ENCODE measurements at places on chromosomes 6 and 20.

DNA sequence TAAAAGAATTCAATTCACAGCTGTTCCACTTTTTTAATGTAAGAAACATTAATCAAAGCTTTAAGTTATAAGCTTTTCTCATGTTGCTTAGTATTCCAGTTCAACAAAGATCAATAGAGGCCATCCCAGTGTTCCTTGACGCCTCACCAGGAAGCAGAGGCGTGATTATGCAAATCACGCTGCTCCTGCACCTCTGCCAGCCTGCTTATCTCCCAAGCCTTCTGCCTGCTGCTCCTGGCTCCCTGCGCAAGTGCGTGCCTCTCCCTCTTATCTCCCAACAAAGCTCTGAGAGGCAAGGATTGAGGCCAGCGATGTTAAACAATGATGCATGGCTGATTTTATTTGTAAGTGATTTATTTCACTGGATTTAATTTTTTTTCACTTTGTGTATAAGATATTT lies 42.8 kb downstream of the INSM1 start:
- DNase-seq = no peak

- no peak for DNase-seq
These were observed 478.3 kb downstream of the FRK start for GRCh38 chr6:115582386-115582785.

GRCh38 chr20:54234991-54235390 lies 27.1 kb downstream of the PFDN4 start:
- no peak for DNase-seq

GRCh38 chr6:161389756-161390155 lies 115.9 kb upstream of the AGPAT4 start:
- DNase-seq = no peak

DNA sequence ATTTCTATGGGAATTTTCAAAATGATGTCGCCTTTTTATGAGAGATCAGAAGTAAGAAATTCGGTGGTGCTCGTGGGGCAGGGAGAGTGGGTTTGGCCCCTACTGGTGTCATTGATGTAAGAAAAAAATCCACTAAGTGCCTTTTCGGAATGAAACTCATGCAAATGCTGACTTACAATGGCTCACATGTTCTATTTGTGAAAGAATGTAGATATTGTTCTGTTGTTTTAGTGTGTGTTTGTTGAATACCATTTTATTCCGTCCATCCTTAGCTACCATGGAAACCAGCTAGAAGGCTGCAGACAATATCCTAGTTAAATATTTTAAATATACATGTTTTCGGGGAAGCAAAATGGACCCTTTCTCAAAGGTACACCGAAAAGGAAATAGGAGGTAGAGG lies 304.9 kb downstream of the TAF4 start:
- no peak for DNase-seq

DNA sequence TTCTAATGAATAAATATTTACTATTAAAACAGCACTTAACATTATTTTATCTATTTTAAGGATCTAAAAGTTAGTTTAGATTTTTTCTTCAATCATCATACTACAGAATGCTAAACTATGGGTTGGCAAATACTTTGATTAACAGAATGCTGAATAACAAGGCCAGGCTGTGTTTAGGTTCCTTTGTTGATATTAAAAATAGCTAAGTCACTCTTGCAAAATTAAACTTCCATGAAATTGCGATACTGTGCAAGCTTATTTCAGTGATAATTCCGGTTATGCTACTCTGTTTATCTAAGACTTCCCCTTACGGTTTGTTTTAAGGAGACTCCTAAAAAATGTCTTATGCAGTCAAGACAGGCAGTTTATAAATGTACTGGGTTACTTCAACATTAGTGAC lies 2.8 kb downstream of the RNF24 start:
- DNase-seq = peak; percentile 40

- no peak for DNase-seq
These were observed 633.5 kb downstream of the RFPL4B start for GRCh38 chr6:112980676-112981075.

GRCh38 chr6:116971959-116972358 lies 94.9 kb downstream of the RFX6 start:
- peak; percentile 76 for DNase-seq

- no peak for DNase-seq
These were observed 14.9 kb upstream of the HLA-DRA start for GRCh38 chr6:32424589-32425300.

Measured in MCF 10A (cell line).